Foreskin fibroblast (primary cell): ENCODE measurements at places on chromosomes 3 and 15.
A peak's percentile ranks its signal among the peaks of the same experiment; 100 is the strongest.

- DNase-seq = no peak
Observed at GRCh38 chr3:31129241-31129640, 234.8 kb upstream of the GADL1 start.

DNA sequence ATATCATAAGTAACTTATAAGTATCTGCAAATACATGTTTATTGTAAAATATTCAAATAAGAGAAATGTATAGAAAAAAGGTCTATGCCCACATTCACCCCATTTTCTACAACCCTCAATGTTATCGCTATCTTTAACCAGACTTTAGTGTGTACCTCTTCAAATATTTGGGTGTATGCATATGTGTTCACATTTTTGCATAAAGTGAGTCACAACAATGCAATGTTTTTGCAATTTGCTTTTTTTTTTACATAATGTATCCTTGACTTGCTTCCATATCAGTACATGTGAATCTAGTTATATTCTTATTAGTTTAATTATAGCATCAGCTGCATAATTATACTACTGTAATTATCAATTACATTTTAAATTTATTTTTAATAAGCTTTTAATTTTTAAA is 117.3 kb upstream of the LYSMD4 start:
- DNase-seq = peak; percentile 5

DNA sequence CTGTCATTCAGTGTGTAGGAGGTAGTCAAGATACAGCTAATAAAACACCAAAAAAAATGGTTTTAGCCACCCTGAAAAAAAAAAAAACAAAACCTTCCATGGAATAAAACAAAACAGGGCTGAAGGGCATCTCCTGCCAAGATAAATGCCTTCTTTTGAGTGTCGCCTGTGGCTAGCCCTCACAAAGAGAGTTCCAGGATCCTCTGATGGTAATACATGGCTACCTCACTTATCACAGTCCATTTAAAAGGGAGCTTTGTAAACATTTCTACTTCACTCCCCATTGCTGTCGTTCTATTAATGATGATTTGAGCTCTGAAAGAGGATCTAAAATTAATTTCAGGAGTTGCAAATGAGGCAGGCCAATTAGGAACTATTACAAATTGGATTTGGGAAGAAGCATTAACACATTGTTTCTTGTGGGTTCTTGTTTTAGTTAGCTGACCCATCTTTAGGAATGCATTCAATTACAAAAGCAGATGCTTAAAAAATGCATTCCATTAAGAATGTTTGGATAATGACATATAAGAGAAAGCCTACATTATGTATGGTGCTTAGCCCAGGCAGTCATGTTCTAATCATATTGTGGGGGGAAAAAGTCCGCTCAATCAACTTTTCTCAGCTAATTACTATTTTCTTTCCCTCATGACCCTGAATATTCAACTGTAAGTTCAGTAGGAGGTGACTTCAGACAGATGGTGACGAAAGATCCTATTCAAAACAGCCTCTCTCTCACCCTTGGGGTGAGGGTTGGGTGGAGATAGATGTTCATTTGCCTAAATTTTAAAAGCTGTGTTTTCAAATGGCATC is 255.1 kb upstream of the WNT5A start:
- DNase-seq = peak; percentile 24

GRCh38 chr3:64319391-64319790 is 94.1 kb upstream of the PRICKLE2 start:
- no peak for DNase-seq

DNA sequence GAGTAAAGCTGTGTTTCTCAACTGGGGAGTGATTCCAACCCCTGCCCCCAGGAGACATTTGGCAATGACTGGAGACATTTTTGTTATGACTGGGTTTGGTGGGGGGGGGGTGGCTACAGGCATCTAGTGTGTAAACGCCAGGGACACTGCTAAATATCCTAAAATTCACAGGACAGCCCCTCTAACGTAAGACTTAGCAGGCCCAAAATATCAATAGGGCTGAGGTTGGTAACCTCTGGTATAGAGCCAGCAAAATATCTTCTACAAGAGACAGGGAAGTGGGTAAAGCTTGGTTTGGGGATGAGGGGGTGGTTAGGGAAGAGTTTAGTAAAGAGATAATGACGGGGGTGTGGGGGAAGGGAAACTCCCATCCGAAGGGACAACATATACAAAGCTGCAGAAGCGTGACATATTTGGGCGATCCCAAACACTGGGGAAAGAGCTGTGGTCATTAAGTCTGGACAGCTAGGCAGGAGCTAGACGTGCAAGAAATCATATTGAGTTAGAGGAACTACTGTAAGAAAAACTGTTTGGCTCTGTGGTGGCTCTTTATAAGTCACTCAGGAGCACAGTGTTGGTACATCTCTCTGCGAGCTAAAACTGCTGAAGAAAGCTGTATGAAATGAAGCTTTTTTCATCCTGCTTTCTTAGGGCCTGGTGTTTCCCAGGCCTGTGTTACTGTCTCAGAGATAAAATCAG is 697 bp upstream of the TRIM69 start:
- DNase-seq = no peak

DNA sequence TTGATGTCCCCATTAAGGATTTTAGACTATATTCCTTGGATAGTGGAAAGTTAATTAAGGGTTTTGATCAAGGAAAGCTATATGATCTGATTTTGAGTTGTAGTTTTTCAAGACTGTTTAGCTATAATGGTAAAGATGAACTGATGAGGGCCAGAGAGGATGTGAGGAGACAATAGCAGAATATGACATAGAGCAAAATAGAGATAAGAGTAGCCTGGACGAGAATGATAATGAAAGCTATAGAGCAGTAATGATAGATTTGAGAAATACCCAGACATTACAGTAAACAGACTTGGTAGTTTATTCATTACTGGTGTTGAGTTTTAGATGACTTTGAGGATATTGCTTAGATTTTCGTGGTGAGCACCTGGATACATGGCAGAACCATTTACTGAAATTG is 3.8 kb downstream of the SUCNR1 start:
- no peak for DNase-seq

- DNase-seq = no peak
Observed at GRCh38 chr3:47895241-47895640, 92.3 kb downstream of the DHX30 start.

GRCh38 chr3:5463991-5464390 is 276.5 kb downstream of the EDEM1 start:
- no peak for DNase-seq

DNA sequence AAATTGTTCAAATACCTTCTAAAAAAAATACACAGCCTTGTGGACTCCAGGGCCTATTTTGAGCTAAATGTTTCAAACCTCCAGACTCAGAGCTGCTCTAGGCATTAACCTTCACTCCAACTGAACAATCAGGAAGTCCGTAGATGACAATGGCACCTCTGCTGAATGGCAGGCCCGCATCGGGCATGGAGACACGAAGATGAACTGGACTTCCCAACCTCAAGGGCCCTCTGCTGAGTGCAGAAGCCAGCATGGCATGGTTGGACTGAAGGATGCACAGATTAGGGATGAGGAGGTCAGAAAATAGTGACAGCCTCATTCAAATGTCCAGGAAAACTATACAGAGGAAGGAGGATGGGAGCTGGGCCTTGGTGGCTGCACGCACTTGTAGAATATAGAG is 2.2 kb downstream of the FAM174B start:
- no peak for DNase-seq

GRCh38 chr3:74139648-74140047 is 474.8 kb downstream of the CNTN3 start:
- peak; percentile 4 for DNase-seq

DNA sequence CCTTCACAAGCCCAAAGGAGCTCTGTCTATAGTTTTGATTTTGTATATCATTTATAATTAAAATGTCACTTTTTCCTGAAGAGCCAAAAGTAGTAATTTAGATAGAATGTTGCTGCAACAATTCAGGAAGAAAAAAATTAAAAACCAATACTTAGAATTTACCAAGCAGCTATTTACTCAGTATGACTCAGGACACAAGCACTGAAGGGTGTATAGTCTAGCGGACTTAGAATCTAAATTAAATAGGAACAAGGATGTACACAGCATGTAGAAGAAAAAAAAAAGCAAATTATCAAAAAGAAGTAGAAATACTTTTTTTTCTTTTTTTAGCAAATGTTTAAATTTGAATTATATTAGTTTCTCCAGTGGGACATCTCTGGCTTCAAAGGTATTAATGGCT is 31.6 kb downstream of the PGBD4 start:
- no peak for DNase-seq

DNA sequence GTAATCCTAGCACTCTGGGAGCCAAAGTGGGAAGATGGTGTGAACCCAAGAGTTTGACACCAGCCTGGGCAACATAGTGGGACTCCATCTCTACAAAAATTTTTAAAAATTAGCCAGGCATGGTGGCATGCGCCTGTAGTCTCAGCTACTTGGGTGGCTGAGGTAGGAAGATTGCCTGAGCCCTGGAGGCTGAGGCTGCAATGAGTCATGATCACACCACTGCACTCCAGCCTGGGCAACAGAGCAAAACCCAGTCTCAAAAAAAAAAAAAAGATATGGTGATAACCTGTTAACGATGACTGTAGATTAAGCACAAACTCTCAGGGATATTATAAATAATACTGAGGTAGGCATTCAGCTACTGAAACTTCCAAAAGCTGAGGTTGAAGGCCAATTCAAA is 107.5 kb downstream of the SLC49A4 start:
- DNase-seq = no peak

GRCh38 chr15:75140080-75140879 is 61.4 kb upstream of the C15orf39 start:
- DNase-seq = no peak

GRCh38 chr3:43995547-43996378 is 245.9 kb upstream of the TOPAZ1 start:
- peak; percentile 39 for DNase-seq

DNA sequence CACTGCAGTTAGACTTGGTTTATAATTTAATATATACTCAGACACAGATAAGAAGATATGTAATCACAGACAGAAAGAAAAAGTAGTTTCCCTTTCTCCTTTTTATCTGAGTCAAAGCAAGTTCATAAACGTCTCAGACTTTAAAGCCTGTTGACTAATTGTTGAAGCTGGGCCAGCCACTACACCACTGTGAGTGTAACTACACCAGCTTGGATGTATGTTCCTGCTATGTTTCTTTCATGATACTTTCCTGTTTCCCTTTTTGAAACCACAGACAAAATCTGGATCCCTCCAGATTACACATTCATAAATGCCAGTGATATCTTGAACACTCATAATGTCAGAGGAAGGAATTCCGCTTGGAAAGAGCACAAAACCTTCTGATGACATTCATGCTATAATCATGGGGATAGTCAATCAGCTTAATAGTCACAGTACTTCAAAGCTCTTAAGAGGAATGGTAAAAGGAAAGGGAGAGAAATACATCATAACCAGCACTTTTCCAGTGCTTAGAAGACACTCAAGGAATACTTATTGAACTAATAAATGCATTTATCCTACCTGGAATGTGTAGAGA is 32.0 kb downstream of the KCNMB2 start:
- no peak for DNase-seq

GRCh38 chr15:34114739-34115138 is 12.9 kb downstream of the PGBD4 start:
- DNase-seq = no peak

- DNase-seq = no peak
Observed at GRCh38 chr3:64426551-64426950, 201.3 kb upstream of the PRICKLE2 start.

DNA sequence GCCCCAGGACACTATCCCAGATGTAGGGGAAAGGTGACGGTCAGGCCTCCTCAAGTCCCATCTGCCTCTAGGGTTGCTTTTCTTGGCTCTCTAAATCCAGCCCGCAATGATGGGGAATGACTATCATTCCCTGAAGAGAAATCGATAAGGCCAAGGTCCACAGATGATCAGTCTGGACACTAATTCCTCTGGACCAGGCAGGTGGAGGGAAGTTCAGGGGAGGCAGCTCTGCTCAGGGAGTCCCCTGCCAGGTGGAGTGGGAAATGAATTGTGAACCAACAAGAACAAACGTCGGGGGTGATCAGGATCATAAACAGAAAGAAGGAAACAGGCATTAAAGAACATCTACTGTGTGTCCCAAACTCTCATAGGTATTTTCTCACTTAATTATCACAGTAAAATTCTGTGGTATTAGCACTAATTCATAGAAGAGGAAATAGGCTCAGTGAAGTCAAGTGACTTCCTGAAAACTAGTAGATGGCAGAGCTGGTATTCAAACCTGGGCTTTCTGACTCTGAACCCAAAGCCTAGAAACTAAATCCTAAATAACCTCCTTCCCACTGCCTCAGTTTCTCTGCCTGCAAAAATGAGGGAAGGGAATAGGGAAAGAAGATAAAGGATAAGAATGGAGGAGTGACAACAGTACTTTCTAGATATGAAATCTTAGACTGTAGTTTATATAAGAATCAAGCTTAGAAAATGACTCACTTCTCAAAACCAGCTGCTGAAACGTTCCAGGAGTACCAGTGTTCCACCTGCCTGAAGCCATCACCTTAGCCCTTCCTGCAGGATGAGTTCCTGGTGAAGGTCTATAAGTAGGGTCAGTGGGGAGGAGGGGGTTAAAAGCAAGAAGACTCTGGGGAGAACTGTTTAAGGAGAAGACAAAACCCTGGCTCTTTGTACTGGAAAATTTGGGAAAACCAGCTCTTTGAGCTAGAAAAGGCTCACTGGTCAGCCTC is 7.5 kb downstream of the BMF start:
- no peak for DNase-seq

DNA sequence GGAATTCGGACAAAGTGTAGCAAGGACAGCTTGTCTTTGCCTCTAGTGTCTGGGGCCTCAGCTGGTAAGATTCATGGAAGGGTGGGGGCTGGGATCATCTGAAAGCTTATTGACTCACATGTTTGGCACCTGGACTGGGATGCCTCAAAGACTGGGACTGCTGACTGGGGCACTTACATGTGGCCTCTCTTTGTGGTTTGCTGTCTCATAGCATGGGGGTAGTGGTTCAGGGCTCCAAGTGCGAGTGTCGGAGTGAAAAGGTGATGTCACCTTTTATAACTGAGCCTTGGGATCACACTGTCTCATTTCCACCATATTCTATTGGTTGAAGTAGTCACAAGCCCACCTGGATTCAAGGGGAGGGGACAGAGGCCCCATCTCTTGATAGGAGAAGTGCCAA is 6.8 kb downstream of the MFSD1 start:
- peak; percentile 79 for DNase-seq

DNA sequence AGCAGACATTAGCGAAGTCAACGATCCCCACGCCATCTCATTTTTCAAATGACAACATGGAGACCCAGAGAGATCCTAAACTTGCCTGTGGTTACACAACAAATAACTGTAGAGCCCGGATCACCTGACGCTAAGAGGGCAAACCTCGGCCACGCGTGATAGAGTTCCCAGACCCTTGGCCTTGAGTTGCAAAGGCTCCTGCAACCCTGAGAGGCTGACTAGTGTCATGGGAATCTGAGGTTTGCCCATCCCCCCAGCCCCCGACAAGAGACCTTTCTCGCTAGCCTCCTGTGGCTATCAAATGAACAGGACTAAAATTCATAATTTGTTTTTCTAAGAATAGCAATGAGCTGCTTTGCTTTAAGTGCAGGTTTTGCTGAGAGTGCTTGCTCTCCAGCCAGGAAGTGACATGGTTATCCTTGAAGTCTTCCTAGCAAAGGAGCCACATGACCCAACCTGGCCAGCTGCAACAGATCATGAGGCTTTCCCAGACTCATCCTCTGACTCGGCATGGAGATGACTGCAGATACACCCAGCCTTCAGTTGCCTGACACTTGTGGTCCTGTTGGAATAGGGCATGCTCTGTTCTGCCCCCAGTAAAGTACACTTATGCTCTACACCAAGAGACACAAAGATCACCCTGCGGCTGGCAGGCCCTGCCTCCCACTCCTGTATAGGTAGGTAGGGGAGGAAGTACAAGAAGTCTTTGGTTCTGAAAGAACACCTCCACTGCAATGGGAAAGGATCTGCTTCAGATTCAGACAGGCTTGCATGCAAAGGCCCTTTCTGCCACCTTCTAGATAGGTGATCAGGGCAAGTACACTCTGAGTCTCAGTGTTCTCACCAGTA is 36.0 kb downstream of the MCF2L2 start:
- peak; percentile 37 for DNase-seq
